NCI-H226 (cell line): ENCODE measurements at places on chromosomes 13 and 19.

DNA sequence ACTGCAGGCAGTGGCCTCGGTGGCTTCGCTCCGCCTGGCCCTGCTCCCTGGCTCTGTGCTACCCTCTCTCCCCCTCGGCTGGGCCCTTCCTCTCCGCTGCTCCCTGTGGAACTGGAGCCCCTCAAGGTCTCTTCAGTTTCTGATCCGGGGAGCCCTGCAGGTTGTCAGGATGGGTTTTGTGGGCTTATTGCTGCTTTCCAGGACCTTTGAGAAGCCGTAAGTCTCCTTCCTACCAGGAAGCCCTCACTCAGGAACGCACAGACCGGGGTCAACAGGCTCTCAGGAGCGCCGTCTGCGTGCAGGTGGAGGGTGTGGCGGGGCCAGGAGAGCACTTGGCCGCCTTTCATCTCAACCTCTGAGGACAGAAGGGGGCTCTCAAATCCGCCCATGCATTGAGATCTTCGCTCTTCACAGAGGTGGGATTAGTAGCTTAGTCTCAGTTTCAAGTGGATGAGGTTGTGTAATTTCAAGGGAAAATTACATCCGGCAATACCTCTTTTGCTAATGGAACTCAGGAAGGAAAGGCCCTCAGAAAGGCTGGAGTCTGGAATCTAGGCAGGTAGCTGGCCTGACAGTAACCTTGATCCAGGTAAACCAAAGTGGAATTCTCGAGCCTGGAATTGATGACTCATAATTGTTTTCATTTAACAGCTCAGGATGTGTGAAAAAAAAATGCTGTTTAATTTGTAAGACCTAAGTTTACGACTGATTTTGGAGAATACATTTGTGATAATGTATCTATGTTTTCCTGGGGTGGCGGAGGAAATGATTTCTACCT lies 102.0 kb downstream of the ATP11A start:
- DNase-seq, result no peak

DNA sequence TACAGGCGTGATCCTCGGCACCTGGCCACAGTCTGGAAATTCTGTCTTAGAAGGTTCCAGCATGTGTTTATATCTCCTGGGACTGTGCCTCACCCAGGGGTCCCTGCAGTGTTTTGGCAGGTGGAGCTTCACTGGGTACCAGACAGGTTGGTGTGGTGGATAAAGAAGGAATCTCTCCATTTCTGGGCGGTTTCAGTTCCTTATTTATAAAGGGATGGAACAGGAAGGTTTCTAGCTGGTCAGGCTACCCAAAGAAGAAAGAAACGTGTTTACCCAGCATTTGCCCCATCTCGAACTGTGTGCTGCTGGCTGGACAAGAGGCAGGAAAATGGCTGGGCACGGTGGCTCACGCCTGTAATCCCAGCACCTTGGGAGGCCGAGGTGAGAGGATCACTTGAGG lies 9.8 kb downstream of the PNPLA6 start:
- DNase-seq, result no peak

- peak; percentile 46 for DNase-seq
Measured at GRCh38 chr13:86020351-86021002, 221.3 kb upstream of the SLITRK6 start.

DNA sequence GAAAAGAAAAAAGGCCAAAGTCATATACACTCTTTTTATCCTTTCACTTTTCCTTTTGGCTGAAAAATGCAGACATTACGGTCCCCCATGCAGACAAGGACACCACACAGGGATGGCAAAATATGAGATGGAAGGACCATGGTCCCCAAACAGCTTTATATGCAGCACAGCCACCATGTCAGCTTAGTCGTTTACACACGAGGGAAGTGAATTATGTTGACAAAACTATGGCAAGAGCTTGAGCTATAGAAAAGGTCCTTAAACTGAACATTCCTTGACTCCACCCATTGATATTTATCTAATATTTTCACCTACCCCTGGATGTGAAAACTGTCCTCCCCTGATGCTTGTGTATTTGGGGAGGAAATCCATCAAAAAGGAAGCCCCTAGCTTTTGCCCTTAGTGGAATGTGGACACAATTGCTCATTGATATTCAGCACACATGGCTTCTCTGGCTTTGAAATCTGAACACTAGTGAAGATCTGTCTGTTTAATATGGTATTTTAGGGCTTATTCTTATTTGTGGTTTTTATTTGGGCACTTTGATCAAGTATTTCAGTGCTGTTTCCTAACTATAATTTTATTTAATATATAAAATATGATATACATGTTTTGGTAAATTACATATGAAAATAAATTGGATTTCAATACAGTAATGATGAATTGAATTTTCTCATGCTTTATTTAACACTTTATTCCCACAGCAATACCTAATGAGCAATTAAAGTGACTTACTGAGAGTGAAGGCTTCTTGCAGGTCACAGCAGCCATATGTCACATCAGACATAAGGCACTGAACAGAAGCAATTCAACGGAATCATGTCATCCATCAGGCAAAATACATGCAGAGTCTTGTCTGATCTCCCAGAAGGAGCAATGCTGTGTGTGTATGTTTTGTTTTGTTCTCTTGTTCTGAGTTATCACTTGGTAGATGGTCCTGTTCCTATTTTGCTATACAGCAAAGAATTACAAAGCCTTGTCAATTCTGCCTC lies 6.8 kb upstream of the GTF2F2 start:
- DNase-seq, result no peak

DNA sequence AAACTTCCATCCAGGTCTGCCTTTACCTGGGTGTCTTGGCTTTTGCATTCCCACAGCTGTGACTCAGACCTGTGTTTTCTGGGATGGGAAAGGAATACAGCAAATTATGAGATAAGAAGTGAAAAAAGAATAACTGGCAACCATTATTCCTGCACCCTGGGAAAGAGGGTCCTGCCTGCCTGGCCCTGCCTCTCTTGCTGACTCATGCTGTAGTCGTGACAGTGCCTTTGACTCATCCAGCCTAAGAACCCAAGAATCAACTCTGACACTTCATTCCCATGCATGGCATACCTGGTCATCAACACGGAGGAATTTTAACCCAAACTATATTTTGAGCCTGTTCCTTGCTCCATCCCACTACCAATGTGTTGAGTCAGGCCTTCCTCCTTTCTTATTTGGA lies 185.4 kb upstream of the SERP2 start:
- DNase-seq, result peak; percentile 90

GRCh38 chr13:112941349-112941748 lies 27.7 kb upstream of the MCF2L start:
- DNase-seq, result no peak

DNA sequence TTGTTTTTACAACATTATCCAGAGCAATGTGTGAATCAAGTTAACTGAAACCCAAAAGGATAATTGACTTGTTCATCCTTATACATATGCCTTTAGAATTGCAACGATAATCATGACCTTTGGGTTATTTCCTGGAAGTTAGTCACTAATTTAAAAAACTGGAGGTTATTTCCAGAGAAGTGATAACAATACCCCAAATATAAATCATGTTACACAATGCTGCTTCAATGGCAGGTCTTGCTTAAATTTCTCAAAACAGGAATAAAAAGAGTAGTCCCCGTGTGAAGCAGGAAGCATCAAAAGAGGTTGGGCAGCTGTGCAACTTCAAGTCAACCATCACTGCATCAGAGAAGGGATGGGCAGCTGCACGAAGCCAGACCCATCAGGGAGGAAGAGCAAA lies 134.4 kb downstream of the EFNB2 start:
- DNase-seq, result no peak

- DNase-seq, result no peak
Measured at GRCh38 chr19:16200038-16201010, 2.6 kb downstream of the AP1M1 start.

DNA sequence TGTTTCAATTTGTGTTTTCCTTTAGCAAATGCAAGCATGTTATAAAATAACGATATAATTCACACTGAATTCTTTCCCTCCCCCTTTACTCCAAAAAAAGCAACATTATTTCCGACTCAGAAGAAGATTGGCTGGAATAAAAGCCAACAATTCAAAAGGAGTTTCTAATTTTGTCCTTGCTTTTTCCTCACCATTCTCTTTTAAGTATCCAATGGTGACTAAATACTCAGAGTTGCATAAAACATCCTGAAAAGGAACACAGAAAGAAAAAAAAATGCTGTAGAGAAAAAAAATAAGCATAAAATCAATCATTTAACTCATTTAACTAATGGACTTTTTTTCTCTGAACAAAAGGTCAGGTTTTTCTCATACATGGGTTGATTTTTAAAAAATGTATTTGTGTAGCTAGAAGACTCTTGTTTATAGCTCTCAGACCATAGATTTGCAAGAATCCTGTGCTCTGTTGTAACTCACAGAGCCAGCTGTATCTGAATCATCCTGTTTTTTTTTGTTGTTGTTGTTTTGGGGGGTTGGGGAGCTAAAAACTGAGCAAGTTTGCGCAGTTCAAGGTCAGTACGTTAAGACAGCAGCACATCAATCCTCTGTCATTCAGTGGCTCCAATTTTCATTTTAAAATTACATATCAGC lies 108.1 kb downstream of the PCDH17 start:
- DNase-seq, result no peak

GRCh38 chr19:17327654-17328516 lies 6.8 kb downstream of the ANO8 start:
- DNase-seq, result peak; percentile 83

DNA sequence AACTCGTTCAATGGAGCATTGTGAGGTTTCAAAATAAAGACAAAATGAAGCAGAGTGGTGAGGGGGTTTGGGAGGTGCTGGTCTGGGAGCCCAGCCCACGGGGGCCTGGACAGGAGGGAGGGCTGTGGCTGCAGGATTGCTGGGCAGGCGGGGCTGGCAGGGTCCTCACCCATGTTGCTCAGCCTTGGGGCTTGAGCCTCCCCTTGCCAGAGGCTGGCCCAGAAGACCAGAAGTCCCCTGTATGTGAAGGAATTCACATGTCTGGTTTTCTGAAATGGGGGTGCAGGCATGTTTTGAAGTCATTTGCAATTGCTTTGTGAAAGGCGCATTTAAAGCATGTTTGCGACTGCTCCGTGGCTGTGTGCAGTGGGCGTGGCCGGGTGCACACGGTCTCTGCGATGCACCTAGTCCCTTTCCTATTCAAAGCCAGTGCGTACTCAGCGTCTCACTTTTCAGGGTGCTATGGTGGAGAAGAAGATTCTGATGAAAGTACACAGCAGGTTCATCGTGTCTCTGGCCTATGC lies 2.3 kb downstream of the GRK1 start:
- no peak for DNase-seq

GRCh38 chr19:55368701-55369563 lies 1.3 kb downstream of the IL11 start:
- peak; percentile 87 for DNase-seq

DNA sequence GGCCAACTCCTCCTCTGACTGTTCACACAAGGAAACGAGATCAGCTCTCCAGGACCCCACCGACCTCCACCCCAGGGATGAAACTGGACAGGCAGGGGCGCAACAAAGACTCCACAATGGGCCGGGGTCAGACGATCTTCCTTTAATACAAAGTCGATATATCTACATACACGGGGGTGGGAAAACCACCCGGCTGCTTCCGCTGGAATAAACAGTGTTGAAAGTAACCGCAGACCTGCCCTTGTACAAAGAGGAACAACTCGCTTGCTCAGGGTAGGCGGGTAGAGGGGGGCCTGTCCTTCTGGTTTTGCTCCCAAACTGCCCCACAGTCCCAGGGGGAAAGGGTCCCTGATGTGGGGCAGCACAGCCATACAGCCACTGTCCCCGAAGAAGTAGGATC lies 135.2 kb downstream of the PTPRS start:
- DNase-seq, result no peak

DNA sequence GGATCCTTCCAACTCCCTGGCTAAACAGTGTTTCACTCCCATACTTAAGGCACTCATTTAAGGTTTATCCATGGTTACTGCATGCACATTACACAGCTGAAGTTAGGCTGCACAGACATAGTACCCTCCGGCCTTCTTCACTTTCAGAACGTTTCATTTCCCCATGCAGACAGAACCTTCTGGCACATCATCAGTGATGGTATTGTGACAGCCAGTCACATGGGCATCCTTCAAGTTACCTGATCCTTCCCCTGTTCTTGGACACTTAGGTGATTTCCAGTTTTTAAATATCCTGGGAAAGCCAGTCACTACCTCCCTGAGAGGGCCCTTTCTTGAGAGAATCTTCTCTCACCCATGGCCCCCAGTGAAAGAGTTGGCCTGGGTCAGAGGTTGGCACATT lies 9.1 kb downstream of the SMIM7 start:
- DNase-seq, result no peak

- no peak for DNase-seq
Measured at GRCh38 chr19:10817291-10818038, 18.5 kb downstream of the TMED1 start.

DNA sequence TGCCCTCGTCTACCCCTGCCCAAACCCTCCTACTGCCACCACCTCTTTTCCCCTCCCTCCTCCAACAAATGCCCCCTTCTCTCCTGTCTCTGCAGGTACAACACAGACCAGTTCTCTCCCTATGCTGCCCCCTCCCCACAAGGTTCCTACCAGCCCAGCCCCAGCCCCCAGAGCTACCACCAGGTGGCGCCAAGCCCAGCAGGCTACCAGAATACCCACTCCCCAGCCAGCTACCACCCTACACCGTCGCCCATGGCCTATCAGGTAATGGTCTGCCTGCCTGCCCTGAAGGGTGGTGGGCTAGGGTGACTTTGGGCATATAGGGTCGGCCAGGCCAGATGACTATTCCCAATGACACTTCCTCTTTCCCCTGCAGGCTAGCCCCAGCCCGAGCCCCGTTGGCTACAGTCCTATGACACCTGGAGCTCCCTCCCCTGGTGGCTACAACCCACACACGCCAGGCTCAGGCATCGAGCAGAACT lies 6.5 kb upstream of the TIMM50 start:
- DNase-seq, result no peak

DNA sequence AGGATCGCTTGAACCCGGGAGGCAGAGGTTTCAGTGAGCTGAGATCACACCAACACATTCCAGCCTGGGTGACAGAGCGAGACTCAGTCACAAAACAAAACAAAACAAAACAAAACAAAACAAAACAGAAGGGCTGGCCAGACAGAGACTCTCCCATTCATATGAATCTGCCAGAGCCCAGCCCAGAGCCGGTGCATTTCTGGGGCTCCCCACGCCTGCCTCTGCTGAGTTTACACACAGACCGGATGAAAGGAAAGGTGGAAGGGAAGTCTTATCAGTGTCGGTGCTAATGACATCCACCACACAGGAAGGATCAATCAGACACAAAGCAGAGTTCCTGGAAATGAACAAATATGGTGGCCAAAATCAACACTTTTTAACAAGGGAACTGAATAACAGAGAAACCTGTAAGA lies 6.8 kb downstream of the TRAPPC6A start:
- DNase-seq, result no peak

DNA sequence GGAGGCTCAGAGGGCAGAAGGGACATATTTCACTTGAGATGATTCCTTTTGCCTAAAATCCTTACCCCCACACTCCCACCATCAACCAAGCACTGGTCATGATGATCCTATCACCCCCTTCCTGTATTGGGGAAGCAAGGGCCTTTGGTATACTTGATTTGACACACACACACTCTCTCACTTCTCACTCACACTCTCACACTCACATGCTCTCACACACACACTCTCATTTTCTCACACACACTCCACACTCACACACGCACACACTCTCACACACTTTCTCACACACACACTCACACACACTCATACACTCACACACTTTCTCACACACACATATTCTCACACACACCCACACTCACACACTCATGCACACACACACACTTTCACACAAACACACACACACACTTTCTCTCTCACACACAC lies 8.6 kb downstream of the RGCC start:
- DNase-seq, result no peak
